ENCODE measurements at places on chromosomes 2 and 18.

DNA sequence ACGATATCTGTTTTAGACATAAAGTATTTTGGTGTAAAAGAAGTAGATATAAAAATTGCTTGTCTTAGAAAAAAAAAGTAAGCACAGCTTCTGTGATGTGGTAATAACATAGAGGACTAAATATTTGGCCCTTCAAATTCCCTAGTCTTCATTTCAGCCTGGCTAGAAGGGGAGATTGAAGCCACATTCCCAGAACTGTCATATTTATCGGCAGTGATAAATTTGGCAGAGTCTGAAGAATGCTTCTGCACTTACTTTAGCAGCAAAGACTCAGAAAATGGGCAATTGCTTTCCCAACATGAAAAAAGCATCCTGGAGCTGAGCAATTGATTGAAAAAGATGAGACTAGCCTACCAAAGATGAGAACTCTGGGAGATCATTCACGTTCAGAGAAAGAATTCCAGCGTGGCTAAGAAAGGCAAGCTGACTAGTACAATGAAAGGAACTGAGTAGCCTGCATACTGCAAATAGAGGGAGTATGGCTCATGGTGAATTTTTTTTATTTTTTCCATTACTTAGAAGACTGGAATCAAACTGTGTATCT is 278.7 kb upstream of the KLHL29 start:
- no peak for DNase-seq

DNA sequence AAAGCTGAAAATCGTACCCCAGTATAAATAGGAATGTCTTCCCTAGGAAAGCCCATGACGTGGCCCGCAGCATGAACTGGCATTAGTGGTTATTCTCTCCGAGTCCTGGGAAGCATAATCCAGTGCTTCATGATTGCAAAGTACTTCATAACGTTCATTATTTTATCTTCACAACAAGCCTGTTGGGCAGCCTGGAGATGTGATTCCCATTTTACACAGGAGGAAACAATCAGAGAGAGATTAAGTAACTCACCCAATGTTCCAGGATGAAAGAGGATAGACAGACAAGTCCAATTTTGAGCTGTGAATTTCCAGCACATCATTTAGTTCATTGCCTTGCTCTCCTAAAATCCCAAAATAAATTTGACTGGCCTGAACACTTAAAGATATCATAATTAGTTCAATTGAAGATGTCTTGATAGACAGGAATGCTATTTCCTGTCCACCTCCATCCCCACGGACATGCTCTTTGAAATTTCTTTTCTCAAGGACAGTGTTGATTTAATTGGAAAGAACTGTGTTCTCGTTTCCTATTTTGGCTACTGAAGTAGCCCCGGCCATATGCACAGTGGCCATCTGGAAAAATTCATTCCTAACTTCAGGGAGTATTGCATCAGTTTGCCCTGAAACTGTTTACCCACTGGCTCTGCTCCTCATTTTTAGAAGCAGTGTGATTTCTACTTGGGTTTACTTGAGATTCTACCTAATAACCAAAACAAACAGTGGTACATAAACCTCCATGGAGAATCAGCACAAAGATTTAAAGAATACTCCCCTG is 93.9 kb downstream of the VWC2L start:
- no peak for DNase-seq

GRCh38 chr2:236107942-236108625 is 60.1 kb downstream of the GBX2 start:
- no peak for DNase-seq

GRCh38 chr2:84838434-84839145 is 42.3 kb downstream of the TRABD2A start:
- DNase-seq, result peak; percentile 15

- DNase-seq, result no peak
These were observed 44.2 kb downstream of the GLI2 start for GRCh38 chr2:120779781-120780283.

DNA sequence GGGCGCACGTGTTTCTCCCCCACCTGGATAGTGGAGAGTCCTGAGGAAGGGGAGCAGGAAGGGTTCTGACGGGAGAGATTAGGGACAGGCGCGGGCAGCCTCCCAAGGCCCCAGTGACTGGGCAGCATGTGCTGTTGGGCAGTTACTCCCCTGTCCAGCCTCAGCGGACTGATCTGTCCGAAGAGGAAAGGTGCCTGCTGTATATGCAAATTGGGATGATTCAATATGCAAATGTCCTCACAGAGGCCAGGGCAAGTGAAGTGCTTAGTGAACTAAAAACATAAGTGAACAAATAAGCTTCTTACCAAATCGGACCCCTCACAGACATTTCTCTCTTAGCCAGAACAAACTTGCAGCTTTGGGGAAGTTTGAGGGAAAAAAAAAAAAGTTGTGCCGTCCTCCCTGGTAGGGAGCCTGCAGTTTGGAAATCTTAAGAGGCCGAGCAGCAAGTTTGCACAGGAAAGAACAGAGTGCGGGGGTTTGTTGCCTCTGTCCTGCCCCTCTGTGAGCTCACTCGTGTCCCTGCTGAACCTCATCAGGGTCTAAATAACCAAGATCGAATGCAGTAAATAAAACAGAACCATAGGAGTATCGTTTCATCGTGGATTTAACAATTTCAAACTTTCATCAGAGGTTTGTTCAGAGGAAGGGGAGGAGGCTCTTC is 141.4 kb downstream of the KCTD1 start:
- DNase-seq, result no peak

- no peak for DNase-seq
These were observed 5.0 kb upstream of the SERPINB2 start for GRCh38 chr18:63882333-63883141.

GRCh38 chr2:140027320-140027719 is 1247.1 kb upstream of the NXPH2 start:
- DNase-seq, result no peak

DNA sequence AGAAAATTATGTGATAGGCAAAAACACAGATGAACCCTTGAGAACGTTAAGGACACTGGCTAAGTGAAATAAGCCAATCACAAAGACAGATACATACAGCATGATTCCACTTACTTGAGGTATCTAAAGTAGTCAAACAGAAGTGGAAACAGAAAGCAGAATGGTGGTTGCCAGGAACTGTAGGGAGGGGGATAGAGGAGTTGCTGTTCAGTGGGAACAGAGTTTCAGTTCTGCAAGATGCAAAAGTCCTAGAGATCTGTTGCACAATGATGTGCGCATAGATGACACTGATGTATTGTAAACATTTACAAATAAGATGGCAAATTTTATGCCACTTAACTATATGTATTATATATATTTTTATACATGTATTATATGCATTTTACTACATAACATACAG is 59.7 kb downstream of the POLE4 start:
- no peak for DNase-seq

DNA sequence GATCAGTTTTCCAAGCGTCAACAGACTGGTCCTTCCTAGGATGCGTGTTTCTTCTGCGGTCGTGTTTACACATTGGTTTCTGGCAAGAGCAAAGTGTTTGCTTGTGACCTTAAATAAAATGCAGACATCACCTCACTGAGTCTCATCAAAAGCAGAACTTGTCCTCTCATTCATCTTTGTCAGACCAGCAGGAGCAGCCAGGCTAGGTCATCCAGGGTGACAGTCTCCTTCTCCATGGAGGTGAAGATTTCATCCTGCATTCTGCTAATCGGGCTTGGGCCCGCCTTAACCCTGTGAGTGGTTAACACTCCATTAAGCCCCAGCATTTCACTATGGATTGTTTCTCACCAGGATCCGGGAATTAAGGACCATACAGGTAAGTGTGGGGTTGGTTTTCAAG is 64.2 kb upstream of the PID1 start:
- DNase-seq, result no peak

DNA sequence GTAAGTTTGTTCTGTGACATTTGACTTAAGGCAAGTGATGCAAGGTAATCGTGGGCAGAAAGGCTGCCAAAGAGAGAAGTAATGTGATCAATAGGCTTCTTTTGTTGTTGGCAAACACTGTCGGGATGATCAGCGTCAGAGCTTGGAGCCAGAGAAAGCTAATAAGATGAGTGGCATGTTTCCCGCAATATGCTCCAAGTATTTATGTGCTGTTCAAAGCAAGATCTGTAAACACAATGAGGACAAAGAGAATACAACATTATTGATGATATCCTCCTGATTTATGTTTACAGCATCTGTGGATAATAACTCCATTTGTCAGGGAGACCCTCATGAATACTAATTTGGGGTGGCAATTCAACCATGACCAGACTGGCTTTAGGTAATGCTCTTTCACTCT is 603.3 kb downstream of the TDRD15 start:
- DNase-seq, result no peak

DNA sequence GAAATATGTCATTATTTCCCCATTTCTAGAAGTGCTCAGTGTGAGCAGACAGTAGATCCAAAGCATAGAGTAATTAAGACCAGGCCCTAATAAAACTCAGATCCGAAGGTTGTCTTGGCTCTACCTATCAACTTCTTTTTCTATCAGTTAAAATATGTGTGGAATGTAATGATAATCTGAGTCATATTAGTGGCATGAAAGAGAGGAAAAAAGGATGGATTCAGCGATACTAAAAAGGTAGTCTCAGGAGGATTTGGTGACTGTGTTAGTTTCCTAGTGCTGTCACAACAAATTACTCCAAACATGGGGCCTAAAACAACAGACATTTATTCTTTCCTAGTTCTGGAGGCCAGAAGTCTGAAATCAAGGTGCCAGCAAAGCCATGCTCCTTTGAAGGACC is 103.7 kb upstream of the NABP1 start:
- no peak for DNase-seq

DNA sequence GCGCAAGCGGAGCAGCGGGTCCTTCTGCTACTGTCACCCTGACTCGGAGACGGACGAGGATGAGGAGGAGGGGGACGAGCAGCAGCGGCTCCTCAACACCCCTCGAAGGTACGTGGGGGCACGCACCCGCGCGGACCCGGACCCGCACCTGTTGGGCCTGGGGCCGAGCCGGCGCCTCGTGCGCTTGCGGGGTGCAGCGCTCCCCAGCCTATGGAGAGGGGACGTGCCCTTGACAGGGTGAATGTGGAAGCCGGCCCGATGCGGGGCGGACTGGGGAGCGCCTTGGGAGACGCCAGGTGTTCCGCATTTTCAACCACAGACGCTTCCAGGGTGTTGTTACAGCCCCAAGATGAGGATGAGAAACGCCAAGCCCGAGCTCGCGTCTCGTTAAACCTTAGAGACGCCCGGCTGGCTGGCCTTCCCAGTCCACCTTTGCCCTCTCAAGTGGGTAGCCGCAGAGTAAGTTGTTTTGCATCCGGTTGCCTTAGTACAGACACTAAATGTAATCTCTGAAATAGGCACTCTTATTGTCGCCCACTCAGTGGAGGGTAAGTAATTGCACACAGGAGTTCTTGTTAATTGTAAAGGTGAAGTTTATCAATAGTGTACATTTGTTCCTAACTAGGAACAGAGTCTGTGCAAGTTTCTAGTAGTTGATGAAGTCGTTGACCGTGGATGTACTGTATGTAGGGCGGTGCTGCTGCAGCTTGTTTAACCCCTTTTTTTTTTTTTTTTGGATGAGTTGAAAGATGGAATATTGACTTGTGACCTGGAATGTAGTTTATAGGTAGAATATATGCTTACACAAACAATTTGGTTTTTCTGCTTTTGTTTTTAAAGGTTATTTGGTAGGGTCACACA is 815 bp downstream of the GMCL1 start:
- peak; percentile 82 for DNase-seq

- DNase-seq, result no peak
These were observed 222.7 kb downstream of the PIEZO2 start for GRCh38 chr18:10926621-10927161.
